Glutamatergic neuron (in vitro differentiated cells): ENCODE measurements at places on chromosomes 4 and X.

- DNase-seq: peak; percentile 86
These were observed at the start of gene SORCS2 for GRCh38 chr4:7192252-7193029. Gene SORCS2 (plus strand): TSS chr4:7192538.

DNA sequence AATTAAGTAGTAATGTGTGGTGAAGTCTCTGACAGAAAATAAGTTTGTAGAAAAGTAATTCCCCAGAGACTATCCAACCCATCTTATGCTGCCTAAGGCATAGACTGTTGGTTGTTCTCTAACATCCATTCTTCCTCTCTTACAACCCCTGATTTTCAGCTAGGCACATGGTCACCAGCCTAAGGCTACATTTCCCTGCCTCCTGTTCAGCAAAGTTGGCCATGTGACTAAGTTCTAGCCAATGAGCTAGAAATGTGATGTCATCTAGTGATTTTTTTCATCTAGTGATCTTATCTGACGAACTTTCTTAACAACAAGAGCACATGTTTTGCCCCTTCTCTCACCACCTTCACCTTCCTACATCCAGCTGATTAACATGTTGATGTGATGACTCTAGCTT, 102.3 kb upstream of the S100G start:
- DNase-seq: no peak

GRCh38 chr4:38069271-38069760, 109.1 kb downstream of the PTTG2 start:
- DNase-seq: peak; percentile 50

GRCh38 chr4:77905651-77906263, 43.1 kb downstream of the MRPL1 start:
- DNase-seq: no peak

DNA sequence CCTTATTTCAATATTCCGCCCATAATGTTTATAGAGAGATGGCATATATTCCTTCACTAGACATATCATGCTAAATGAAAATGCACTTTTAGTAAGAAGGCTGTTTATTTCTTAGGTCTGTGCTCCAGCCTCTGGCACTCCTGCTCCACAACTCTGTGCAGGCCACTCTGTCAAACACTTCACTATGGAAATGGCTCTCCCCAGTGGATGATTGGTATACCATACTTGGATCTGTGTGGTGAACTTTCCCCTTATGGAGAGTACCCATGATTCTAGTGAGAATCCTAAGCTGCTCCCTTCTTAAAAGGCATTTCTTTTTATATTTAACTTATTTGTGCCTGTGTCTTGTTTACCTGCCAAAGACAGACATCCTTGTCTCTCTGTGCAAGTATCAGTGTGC, 480.1 kb upstream of the GALNT7 start:
- no peak for DNase-seq

GRCh38 chr4:41161355-41161754, 53.0 kb downstream of the APBB2 start:
- DNase-seq: no peak

- no peak for DNase-seq
These were observed 346.3 kb downstream of the FBXW7 start for GRCh38 chr4:152189451-152190179.

DNA sequence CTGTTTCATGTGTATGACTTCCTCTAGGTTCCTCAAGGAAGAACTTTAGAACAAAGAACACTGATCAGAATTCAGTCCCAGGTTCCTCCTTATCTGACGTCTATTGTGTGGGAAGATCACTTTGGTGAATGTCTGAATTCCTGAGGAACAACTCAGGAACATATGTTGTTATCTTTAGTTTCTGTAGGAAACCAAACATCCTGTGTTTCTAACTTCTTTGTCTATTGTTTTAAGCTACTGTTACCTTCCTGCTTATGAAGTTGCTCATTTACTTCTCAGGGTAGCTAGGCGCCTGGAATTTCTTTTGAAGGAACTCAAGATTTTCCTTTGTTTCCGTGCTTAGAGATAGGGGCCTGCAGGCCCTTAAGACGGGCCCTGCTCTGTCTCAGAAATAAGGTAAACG, 46.2 kb downstream of the MAGEB5 start:
- DNase-seq: no peak

GRCh38 chr4:38620065-38620464, 43.9 kb upstream of the KLF3 start:
- no peak for DNase-seq

DNA sequence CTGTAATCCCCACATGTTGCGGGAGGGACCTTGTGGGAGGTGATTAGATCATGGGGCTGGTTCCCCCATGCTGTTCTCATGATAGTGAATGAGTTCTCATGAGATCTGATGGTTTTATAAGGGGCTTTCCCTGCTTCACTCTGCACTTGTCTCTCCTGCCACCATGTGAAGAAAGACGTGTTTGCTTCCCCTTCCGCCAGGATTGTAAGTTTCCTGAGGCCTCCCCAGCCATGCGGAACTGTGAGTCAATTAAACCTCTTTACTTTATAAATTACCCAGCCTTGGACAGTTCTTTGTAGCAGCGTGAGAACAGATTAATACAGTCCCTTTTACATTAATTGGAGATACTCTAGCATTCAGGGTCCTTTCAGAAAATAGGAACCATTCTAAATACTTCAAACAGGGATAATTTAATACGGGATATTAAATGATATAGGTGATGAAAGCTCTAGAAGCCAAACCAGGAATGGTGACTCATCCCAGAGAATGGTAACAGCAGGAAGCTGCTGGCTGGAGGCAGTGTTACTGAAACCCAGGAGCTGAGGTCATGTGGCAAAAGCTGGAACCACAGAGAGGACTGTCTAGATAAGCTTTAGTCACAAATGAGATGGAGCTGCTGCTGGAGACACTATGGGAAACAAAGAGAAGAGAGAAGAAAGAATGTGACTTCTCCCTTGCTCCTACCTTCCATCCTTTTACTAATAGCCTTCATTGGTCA, 57.3 kb downstream of the GSTCD start:
- DNase-seq: no peak

DNA sequence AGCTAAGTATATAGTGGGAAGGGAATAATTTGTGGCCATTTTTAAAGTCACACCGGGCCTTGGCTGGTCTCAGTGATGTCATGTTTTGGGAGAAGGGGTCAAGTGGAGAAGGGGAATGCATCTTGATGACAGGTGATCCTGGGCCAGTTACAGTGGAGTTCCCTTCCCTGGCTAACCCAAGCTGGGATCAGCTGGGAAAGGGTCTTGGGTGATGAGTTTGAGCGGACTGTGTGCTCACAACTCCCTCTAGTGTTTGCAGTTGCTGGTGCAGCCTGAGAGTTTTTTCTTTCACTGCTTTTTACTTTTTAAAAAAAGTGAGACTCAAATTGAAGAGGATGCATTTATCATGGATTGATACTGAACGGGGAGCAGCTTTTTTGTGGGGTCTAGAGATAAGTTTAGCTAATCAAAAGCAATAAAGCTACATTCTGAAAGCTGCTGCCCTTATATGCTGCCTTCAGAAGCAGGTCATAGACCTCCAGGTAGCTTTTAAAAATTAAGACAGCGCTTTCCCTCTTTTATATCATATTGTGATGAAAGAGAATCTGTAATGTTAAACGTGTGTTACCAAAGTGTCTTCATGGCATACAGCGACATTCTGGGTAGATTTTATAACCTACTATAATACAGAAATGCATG, 164.7 kb downstream of the DCLK2 start:
- DNase-seq: peak; percentile 45

GRCh38 chr4:66863481-66863880, 681.8 kb downstream of the CENPC start:
- no peak for DNase-seq

DNA sequence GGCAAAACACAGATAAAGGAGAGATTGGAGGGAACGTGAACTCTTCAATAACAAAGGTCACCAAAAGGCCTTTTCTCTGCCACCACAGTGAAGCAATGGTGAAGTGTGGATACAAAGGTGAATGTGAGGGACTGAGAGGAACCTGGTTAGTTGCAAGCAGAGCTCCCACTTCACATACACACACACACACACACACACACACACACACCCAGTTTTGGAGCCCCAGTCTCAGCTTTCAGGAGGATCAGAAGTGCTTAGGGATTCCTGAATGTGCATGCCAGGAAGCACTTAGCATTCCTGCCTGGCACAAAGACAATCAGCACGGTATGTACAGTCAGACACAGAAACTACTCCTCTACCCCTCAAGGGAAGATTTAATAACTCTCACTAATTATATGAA, 71.5 kb downstream of the ARHGEF9 start:
- no peak for DNase-seq

DNA sequence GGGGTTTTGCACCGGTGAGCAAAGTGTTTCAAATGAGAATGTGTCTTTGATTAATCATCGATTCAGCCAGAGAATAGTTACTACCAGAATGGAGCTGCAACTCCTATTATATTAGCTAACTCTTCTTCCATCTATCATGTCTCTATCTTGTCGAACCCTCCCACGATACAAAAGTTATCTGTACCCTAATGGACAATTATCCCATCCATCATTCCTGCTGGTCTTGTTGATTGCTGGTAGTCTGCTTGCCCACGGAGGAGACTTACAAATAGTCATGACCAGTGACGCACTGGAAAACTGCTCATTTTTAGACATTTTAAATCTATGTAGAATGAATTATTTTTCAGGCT, 67.5 kb downstream of the RTL9 start:
- DNase-seq: no peak

GRCh38 chrX:78592030-78592429, 67.1 kb downstream of the RTL3 start:
- DNase-seq: no peak

- no peak for DNase-seq
These were observed 566.8 kb downstream of the PDHA2 start for GRCh38 chr4:96406742-96407141.

- no peak for DNase-seq
These were observed 176.4 kb upstream of the GYPA start for GRCh38 chr4:144316869-144317268.

- DNase-seq: no peak
These were observed 1441.6 kb upstream of the PCDH7 start for GRCh38 chr4:29278585-29278984.

DNA sequence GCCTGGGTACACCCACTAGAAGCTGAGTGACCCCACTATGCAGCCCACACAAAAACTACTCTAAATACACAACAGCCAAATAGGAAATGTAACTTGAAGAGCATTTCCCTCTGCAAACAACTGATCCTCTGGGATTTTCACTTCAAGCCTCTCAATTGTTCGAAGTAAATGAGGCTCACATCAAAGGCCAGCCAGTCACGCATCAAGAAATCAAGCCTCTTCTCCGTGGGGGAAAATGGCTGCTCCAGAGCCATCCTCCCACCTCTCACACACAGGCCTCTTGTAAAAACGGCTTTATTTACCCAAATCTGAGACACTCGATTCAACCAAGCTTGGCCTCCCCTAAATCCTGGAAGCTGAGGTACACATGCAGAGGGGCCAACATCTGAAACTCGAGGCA, 14.3 kb downstream of the PCDH19 start:
- DNase-seq: no peak

- no peak for DNase-seq
These were observed 36.6 kb downstream of the PITX2 start for GRCh38 chr4:110586131-110586850.

DNA sequence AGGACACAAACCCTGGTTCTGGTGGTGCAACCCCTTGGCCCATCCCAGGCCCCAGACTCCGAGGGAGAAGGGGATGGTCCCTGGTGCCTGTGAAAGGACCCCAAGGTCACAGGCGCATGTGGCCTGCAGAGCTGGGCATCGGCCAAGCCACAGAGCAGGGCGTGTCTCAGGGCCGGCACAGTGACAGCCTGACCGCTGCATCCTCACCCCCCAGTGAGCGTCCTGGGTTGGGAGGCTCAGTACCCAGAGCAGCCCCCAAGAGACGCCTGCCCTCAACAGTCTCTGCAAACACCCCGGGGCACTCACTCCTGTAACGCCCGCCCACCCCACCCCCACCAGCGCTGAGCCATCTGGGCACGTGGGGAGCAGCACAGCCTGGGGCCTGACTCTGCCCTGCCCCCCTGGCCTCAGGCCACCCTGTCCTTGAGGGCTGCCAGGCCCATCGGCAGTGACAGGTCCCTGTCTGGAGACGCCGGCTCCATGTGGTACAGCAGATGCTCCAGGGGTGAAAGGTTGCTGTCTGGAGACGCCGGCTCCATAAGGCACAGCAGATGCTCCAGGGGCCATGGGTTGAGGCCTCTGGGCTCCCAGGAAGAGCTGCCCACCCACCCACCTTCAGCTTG, 24.5 kb upstream of the CPLX1 start:
- DNase-seq: peak; percentile 37

GRCh38 chr4:166726832-166727231, 507.5 kb downstream of the SPOCK3 start:
- no peak for DNase-seq

DNA sequence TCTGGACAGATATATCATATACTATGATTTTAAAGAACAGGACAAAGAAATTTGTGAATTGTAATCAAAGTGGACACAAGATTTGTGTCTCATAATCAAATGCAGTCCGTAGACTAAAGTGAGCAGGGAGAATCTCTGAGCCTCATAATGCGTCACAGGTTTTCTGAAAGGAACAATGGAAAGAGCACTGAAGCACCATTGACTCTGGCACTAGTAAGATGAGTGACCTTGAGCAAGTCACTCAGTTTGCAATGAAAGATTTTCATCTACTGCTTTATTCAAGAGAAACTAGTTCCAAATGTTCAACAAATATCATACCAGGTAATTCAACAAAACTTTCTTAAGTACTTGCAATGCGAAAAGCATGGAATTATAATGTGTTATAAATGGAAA, 315.3 kb downstream of the MAPK10 start:
- DNase-seq: no peak

- DNase-seq: no peak
These were observed 16.1 kb downstream of the NSG1 start for GRCh38 chr4:4402966-4403365.

GRCh38 chrX:43618366-43619205, 37.5 kb upstream of the MAOA start:
- no peak for DNase-seq

DNA sequence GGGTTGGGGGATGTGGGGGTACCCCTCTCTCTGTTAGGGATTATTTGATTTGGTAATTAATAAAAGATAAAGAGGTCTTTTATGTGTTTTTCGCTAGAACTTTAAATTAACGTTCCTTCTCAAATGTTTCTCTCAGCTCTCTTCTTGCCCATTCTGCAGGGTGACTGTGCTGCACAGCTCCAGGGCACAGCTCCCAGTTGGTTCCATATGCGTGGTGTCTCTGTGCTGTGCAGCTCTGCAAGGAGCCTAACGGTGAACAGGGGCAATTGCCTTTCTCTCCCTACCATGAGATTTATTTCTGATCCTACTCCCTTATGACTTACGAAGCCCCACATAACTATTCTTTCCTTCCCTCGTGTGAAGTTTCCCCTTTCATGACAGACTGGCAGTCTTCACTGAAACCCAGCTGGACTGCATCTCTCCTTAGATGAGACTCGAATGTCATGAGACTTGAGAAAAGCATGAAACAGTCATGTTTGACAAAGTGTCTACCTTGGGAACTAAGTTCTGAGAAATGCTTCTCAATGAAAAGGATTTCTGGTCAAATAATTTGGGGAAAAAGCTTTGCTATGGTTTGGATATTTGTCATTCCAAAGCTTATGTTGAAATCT, 50.2 kb upstream of the SPRY1 start:
- no peak for DNase-seq

- no peak for DNase-seq
These were observed 37.4 kb downstream of the DAPP1 start for GRCh38 chr4:99853999-99854398.
